Keratinocyte (primary cell): ENCODE measurements at places on chromosomes 3 and 15.

DNA sequence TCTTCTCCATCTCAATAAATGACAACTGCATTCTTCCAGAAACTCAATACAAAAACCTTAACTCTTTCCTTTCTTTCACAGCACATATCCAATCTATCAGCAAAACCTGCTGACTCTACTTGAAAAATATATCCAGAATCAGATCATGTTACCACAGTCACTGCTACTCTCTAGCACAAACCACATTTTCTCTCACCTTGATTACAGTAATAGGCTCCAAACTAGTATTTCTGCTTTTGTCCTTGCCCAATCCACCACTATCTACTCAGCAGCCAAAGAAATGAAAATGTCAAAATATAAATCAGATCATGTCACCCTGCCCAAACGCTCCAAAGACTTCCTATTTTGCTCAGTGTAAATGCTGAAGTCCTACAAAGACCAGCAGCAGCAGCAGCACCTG lies 15.2 kb downstream of the TMCC1 start:
- no peak for DNase-seq

GRCh38 chr15:99345832-99346462 lies 94.7 kb downstream of the LRRC28 start:
- no peak for DNase-seq

DNA sequence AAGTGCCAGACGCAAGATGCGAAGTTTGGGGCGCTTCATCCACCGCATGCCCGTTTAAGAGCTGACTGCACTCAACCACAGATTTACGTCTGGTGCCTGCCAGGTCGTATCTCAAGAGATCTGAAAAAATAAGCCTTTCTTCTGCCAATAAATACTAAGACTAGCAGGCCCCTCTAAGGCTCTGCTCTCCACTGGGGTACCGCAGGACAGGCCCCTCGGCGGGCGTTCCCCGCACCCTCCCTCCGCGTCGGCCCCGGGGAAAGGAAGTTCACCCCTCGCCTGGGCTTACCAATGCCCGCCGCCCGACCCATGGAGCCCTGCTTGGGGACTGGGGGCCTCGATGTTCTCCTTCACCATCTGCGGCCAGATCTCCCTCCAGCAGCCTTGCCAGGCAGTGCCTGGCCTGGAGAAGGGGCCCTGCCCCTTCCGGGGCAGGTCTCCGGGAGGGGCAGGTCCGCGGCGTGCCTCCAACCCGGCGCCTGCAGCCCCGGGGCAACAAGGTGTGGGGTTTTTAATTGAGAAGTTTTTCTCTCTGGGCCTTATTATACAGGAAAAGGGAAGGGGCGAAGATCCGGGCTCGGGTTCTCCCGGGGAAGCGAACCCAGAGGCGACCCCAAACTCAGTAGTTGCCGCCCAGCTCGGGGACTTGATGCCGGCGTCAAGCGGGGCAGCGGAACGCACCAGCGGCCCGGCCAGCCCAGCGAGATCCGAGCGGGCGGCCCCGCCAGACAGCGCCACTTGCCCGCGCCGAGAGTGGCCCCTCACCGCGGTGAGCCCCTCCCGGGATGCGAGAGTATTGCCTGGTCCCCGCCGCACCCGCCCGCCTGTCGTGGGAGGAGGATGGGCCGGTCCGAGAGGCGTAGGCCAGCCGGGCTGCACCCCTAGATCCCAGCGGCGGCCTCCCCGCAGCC lies 735 bp downstream of the GOLGA8B start:
- peak; percentile 7 for DNase-seq

DNA sequence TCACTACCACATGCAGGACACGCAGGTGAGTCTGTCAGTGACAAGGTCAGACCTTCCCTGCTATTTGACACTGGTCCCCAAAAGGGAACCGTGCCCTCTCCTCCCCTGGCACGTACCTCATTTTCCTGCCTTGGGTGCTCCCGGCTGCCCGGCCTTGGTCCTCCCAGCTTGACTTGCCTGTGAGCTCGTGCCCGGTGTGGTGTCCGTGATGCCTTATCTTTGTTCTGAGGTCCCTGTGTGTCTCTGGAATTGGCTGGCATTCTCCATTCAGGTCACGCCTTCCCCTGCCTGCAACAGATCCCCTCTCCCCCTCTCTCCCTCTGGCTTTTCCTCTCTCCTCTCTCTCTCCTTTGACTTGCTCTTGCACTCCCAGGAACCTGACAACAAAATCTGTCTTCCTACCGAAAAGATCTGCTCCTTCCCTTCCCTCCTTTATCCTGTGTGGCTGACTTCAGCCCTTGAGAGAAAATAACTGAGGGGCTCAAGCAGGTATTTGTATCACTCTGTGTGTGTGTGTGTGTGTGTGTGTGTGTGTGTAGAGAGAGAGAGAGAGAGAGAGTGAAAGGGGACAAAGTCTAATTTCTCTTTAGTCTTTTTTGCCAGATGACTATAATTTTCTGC lies at the start of gene MASP1:
Gene MASP1, minus strand, starts transcription at position 226 of the 621 bp plus-strand sequence. Its CDS starts 105 bp downstream, at position 121.
- DNase-seq, result no peak

- no peak for DNase-seq
Measured at GRCh38 chr15:93298901-93299300, 209.9 kb upstream of the RGMA start.

DNA sequence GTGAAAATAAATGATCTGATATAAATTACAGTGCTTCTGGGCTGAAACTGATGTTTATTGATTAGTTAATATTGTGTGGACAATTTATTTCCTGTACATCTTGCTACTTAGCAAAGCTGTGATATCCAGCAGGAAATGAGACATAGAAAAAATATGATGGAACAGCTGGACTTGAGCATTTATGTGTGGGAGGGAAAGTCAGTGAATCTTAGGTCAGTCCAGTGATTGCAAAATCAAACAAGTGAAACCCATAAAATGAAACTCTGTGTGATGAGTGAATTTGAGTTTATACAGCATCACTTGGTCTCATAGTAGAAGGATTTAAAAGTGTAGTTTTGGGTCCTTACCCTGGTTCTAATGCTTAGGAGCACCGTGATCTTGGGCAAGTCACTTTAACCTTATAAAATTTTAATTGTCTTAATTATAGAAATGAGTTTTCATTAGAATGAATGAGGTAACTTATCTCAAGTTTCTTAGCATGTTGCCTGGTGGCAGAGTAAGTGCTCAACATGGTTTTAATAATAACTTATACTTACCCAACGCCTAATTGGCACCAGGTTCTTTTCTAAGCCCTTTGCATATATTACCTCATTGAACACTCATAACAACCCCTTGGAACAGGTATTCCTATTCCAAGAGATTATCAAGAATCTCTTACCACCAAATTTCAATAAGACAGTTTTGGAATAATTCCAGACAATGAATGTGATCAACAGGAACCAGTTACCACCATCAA lies 194.6 kb downstream of the ADAMTSL3 start:
- no peak for DNase-seq

DNA sequence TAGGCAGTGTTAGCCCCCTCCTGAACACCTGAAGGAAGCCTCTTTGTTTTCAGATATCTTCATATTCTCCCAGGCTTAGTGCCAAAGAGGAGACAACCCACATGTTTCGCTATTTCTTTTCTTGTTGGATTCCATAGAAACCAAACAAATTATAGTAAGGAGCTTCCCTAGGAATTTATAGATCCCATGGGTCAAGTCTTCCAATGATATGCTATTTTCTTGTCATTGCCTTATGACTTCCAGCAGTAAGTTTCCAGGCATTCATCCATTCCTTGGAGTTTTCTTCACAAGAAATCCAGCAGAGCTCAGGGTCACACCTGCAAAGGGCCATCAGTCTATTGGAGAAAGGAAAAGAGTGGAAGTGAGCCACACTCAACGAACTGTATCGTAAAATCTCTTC lies 9.9 kb upstream of the KCNMB2 start:
- DNase-seq, result no peak

DNA sequence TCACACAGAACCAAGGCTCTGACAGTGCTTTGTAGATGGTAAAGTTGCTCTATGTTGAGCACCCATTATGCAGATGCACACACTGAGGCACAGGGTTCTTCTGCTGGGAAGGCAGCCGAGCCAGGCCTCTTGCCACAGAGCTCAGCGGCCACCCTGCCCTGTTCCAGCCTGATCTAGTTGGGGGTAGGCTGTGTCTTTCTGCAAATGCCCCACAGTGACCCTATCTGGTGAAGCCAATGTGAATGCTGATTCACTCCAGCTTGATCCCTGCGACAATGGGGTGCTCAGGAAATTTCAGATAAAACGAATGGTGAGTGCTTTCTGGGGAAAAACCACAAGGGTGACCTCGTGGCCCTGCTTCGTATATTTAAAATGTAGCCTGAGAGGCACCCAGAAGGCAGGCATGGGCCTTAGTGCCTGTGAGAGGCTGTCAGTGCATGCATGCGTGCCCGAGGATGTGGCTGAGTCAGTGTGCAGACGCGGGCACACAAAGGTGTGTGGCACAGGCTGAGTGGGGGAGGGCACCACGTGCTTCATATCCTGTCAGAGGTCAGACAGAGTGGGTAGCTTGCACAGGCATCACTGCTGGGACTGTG lies 85.7 kb downstream of the ATP2B2 start:
- DNase-seq, result no peak
